Cortex of kidney (tissue), 1 donor: ENCODE measurements at places on chromosomes 16 and 17.

DNA sequence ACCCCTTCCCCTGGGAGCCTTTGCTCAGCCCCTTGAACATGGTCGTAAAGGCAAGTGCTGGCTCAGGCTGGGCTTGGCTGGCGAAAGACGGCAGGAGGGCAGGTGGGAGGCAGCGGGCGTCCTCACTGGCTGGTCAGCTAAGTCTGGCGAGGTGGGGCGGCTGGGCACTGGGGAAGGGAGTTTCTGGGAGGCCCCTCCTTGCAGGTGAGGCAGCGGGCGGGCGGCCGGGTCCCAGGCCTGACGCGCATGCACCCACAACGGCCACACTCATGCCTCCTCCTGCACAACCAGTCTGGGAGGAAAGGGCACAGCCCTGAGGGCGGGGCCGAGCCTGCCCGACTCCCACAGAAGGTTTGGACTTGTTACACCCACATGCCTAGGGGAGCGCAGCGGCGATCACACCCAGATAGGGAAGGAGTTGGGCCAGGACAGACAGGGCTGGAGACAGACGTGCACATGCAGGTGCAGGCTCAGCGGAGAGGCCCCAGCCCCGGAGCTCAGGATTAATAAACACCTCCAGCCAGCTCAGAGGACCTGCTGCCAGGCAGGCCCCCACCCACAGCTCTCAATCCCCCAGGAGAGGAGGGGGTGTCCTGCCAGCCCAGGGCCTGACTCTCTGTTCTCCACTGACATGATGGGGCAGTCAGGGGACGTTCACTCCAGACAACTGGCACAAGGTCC is at the start of gene EVPL:
Gene EVPL (minus strand): TSS at position 148 of the 681 bp plus-strand sequence. CDS start 108 bp downstream, at position 40.
- DNase-seq, result no peak

GRCh38 chr17:80608326-80608725 is 63.7 kb downstream of the RPTOR start:
- no peak for DNase-seq

DNA sequence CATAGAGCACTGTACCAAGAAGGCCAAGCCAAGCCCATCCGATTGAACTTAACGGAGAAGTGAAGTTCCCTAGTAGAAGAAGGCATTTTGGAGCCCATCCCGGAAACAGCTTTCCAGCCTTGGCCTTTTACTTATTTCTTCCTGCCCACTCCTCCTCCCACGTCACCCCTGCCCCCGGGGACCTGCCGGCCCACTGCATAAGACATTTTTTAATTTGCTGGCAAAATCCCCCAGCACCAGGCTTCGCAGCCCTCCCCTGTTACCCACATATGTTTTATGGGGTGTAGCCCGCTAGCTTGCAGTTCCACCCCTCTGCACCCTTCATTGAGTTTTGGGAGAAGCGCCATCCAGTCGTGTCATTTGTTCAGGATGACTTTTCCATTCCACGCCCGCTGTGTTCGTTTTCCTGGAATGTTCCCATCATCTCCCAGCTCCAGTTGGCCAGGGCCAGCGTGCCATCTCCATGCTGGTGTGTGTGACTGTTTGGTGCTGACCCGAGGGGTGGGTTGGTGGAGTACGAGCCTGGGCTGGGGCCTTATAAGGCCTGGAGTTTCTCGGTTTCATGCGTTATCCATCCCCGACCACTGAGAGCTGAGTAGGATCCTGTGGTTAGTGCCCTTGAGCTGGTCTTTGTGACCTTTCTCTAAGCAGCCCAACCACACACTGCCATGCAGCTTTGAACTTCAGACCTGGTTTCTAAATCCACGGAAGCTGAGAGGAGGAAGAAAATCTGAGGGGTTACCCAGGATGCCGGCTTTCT is 20.0 kb upstream of the TBX2 start:
- DNase-seq, result no peak

DNA sequence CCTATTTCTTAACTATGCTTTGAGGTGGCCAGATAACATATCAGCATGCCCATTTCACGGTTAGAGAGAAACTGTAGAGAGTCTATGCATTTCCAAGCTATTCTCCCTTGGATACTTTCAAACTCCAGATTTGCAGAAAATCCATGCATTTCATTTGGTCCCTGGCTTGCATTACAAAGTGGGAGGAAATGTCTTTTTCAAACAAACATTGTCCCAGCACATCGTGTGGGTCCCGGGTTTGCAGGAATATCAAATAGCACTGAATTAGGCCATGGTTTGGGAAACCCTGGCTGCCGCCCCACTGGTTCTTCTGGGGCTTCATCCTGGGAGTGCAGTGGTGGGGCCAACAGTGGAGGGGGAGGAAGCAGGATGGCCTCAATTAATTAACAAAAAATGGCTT is 171.9 kb downstream of the IRX5 start:
- no peak for DNase-seq

- DNase-seq, result no peak
Observed at GRCh38 chr17:45948881-45949624, 50.0 kb upstream of the STH start.

DNA sequence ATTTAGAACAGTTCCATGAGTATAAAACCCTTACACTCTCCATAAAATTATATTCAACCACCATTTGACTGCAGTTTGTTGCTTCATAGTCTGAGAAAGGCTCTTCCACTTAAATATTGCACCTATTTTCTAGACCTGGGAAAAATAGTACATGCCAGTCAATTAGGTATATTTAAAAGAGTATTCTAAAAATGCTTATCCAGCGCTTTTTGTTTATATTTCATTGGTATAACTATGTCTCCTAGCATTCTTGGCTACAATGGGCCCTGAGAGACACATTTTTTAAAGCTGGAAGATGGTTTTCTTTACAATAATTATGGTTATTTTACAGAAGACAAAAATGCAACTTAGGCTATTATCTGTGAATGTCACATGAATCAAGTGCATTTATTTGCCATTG is 439.4 kb downstream of the KCNJ18 start:
- DNase-seq, result no peak

DNA sequence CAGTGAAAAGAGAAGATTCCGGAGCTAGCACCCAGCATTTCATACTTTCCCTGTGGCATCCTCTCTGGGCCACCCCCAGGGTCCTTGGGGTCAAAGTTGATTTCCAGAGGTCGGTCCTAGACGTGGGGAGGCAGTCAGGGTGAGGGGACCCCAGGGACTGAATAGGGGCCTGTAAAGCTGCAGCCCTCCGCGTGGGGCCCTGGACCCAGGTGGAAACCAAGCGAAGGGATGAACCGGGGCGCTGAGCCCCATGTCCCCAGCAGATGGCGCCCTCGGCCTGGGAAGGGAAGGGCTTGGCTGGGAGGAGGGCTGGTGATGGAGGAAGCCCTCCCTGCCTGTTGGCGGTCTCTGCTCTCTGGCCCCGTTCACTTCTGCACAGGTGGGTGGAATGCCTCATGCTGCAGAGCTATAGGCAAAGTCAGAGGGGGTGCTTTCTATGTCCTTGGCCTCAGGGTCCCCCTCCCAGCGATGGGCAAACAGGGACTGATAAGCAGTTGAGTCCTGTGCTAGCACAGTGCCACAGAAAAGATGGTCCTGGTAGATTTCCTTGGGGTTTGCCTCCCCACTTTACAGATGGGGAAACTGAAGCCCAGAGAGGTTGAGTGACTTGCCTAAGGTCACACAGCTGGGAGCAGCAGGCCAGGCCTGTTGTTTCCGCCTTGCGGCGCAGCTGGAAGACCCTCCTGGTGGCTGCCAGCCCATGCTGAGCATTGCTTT is 163.4 kb upstream of the CIBAR2 start:
- no peak for DNase-seq

DNA sequence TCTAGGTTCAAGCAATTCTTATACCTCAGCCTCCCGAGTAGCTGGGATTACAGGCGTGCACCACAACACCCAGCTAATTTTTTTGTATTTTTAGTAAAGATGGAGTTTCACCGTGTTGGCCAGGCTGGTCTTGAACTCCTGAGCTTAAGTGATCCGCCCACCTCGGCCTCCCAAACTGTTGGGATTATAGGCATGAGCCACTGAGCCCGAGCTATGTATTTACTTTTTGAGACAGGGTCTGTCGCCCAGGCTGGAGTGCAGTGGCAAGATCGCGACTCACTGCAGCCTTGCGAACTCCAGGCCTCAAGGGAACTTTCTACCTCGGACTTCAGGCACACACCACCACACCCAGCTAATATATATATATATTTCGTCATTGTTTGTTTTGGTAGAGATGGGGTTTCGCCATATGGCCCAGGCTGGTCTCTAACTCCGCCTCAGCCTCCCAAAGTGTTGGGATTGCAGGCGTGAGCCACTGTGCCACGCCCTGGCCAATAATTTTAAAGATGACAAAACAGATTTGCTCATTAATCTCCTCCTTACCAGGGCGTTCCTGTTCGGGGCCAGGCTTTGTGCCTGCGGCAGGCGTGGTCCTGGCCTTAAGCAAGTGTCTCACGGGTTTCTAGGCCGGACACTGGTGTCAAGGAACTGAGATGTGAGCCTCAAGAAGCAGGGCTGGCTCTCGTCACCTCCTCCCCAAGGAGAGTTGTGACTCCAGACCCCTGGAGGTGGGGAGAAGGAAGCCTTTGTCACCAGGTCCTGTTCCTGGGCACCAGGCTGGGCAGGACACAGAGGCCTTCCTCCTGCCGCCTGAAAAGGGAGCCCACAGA is 4.3 kb upstream of the NPW start:
- no peak for DNase-seq

DNA sequence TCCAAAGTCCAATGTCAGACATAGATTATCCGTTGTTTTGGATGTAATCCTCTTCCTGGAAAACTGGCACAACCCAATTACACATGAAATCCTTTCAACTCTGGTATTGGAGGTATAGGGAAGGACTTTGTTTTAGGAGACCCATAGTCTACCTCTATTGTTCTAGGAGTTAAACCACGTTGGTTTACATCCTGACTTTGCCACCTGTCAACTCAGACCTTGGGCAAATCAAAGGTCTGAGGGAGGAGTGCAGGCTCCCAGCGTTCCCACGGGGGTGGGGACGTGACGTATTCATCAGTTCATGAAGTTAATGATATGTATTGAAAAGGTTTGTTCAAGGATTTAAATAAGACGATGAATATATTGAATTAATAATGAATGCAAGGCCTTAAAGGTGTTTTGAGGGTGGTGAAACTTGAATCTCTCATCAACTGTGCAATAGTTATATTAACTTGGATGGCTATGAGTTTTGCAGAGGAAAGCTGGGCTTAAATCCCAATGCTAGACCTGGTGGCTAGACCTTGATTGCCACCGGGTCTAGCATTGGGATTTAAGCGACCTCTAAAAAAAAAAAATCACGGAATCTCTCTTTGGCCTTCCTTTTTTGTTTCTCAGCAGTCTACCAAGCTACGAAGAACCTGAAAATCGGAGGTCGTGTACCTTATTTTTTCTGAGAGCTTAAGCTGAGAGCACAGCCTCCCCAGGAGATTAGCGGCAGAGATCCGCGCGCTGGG is 744 bp upstream of the NF1 start:
- DNase-seq, result no peak

GRCh38 chr16:4870138-4870671 is 22.9 kb downstream of the UBN1 start:
- DNase-seq, result no peak

DNA sequence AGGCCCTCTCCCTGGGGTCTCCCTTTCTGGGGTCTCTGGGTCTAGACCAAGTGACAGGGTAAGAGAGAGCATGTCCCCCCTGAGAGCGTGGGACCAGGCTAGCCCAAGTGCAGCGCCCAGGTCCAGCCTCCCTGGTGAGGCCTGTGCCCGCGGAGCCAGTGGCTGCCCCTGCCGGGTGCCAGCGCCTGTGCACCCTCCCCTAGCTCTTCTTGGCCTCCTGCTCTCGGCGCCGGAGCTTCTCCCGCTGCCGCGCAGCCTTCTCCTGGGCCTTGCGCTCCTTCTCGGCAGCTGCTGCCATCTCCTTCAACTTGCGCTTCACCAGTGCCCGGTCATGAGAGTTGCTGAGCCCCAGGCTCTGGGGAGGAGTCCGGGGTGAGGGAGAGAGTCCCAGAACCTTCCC is 17.3 kb downstream of the SAMD14 start:
- DNase-seq, result no peak

DNA sequence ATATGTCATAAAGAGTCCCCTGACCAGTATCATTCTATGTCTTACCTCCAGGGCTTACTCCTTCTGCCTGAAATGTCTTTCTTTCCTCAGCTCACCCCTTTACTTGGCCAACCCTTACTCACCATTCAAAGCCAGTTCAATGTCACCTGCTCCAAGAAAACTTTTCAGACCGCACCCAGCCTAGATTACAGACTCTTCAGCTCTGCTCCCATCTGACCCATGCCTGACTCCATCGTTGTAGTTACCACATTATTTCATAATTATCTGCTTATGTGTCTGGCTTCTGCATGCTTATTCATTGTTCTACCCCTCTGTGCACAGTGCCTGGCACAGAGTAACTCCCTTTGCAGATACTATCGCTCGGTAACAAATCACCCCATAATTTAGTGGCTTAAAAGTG is 62.5 kb upstream of the TOB1 start:
- DNase-seq, result no peak

- no peak for DNase-seq
Observed at GRCh38 chr17:17076066-17076465, 33.8 kb downstream of the MPRIP start.

DNA sequence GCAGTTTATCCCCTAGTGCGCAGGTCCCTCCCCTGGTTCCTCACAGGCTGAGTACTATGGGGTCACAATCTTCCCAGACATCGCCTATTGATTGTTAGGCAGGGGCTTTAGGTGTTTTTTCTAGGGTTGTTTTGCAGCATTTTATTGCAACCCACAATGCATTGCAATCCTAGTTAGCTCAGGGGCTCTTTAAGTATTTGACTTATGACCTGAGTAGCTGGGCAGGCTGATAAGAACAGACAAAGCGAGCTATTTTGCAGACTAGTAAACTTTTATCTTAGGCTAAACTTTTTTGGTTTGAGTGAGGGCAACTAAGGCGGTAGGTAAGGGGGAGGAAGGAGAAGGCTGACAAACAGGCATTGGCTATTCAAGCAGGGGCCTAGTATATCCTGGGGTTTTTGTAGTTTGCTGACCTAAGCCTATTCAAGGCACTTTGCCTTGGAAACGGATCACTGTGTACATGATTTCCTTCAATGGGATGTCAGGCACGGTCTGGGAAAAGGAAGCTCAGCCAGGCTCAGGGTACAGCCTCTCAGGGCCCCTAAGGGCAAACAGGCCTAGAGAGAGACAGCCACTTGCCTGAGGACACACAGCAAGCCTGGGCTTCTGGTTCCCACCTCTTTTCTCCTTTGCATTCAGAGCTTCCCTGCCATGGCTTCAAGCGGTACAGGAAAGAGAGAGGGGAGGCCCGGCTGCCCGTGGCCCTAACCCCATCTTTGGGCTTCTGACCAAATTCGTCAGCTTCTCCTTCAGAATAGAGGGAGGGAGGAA is 6.4 kb downstream of the DRC7 start:
- DNase-seq, result no peak
